ENCODE measurements at places on chromosomes 13 and 19. TPM values are rescaled to one million over a fixed set of nuclear protein-coding genes. Genes with fewer than 3 reads are reported as not detected.
A peak's percentile ranks its signal among the peaks of the same experiment; 100 is the strongest.

DNA sequence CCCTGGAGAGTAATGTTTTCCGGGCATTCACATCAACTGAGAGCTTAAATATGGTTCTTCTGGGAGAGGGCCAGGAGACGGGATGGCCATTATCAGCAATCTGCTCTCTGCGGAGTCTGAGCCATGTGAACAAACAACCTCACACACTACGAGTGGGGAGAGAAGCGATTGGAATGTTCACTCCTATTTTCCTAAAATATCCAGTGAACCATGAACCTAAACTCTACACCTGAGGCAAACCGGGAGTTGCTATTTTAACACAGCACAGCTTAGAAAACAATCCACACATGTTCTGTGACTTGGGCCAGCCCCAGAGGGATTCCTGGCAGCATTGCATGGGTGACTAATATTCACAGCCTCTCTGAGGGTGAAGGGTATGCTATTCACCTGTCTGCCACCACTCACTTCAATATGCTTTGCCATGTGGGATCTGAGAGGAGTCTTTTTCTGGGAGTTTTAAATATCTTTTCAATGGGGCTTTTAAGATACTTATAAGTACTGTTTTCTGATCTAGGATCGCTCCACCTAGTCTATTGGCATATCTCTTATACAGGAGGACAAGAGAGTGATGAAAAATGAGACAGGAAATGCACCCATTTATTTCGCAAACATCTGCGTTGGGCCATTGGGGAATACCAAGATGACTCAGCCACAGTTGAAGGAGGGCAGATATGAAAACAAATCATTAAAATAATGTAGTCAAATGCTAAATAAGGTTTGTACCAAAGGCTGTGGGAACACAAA, 72.6 kb upstream of the SERP2 start:
- DNase-seq, result peak; percentile 66

SEMA6B gene
- 7.3 TPM for total RNA-seq

PNMA8A gene
- total RNA-seq, result 2.1 TPM

REEP6 gene
- 2.1 TPM for total RNA-seq

NBEA gene
- total RNA-seq, result 5.4 TPM

ZNF442 gene
- 0.33 TPM for total RNA-seq

SMIM24 gene
- not detected for total RNA-seq

GRCh38 chr19:46806656-46807055, 18.3 kb upstream of the SLC1A5 start:
- DNase-seq, result no peak

- no peak for DNase-seq
Observed at GRCh38 chr19:53037101-53038097, 7.1 kb upstream of the ERVV-2 start.

GRCh38 chr19:1370579-1371361, 12.9 kb upstream of the NDUFS7 start:
- DNase-seq, result no peak

GRCh38 chr13:98675066-98675465, 77.4 kb downstream of the SLC15A1 start:
- no peak for DNase-seq

IL11 gene
- 0.34 TPM for total RNA-seq

DNA sequence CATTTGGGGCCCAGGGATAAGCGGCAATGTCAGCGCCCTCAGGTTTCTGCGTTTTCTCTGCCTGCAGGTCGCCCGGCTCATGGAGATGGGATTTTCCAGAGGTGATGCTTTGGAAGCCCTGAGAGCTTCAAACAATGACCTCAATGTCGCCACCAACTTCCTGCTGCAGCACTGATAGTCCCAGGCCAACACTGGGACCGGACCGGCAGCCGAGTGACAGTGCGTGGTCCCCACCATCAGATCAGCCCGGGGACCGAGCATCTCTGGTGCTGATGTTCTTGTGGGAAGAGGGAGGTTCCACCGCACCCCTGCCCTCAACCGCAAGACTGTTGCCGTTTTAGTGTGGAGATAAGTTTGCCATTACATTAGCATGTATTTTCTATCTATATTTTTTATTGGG, 78.0 kb upstream of the GPR183 start:
- DNase-seq, result no peak

DNA sequence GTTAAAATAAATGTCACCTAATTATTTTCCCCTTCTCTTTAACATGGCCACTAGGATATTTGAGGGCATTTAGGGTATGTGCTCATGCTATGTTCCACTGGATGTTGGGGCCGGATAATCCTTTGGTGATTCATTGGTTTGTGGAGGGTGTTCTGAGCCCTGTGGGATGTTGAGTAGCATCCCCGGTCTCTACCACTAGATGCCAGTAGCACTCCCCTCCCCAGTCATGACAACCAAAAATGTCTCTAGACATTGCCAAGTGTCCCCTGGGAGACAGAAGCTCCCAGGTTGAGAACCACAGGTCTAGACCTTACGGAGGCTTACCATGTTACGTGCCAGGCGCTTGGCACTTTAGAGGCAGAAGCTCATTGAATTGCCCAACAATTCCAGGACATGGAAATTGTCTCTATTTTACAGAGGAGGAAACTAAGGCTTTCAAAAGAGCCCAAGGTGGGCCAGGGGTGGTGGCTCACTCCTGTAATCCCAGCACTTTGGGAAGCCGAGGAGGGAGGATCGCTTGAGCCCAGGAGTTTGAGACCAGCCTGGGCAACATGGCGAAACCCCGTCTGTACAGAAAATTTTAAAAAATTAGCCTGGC, 14.1 kb downstream of the SHANK1 start:
- no peak for DNase-seq

CDX2 gene
- not detected for total RNA-seq

DNA sequence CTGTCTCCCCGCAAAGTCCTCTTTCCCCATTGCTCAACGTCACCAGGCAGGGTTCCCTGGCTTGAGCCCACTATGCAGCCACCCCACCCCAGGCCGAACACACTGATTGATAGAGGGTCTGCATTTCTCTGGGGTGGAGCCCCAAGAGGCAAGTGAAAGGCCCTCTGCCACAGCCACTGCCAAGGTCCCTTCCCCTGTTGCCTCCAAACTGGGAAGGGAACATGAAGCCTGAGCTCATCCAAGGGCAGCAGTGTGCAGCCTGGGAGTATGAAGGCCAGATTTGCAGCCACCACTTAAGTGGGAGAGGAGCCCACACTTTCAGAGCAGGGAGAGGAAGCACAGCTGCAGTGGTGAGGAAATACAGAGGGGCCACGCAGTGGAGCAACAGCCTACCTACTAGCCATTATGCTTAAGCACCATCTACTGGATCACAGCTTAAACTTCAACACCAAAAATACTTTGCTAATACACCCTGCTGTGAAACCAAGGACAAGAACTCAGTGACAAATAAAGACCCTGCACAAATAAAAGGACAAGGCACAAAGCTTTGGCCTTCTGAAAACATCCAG, 48.6 kb downstream of the UBL3 start:
- no peak for DNase-seq

DNA sequence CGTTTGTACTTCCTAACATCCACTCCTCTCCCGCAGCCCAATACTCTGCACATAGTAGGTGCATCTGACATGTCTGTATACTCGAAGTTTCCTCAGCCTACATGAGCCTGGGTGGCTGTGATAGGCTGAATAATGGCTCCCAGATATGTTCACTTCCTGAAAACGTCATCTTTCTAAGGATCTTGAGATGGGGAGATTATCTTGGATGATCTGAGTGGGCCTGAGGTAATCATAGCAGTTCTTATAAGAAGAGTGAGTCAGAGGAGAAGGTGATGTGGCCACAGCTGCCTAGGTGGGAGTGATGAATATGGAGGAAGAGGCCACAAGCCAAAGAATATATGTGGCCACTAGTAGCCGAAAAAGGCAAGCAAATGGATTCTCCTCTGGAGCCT, 84.2 kb downstream of the AKAP11 start:
- DNase-seq, result no peak

DNA sequence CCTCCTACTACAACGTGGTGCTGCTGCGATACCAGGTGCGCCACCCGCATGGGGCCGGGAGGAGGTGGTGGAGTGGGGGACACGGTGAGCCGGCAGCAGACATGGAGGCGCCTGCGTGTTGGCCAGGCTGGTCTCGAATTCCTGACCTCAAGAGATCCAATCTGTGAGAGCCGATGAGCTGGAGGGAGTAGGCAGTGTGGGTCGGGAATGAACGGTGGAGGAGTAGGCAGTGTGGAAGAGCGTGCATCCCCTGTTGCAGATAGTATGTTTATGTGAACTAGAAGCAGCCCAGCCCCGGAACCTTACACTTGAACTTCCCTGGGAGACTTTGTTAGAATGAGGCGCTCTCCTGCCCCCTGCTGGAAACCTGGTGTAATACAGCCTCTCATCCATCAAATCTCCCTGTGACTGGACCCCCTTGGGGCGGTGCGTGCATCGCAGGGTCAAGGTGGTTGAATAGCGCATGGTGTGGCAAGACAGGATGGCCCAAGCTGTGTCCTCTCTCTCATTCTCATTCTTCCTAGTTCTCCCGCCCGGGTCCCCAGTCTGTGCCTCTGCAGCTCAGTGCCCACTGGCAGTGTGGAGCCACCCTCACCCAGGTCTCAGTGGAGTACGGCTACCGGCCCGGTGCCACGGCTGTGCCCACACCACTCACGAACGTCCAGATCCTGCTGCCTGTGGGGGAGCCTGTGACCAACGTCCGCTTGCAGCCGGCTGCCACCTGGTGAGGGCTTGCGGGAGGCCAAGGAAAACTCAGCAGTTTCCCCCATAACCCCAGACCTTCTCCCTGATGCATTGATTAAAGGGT, 10.5 kb upstream of the B3GNT3 start:
- DNase-seq, result peak; percentile 62

POU2F2 gene
- 4.3 TPM for total RNA-seq

GRCh38 chr19:46904114-46905060, 43.6 kb downstream of the ARHGAP35 start:
- DNase-seq, result no peak

DNA sequence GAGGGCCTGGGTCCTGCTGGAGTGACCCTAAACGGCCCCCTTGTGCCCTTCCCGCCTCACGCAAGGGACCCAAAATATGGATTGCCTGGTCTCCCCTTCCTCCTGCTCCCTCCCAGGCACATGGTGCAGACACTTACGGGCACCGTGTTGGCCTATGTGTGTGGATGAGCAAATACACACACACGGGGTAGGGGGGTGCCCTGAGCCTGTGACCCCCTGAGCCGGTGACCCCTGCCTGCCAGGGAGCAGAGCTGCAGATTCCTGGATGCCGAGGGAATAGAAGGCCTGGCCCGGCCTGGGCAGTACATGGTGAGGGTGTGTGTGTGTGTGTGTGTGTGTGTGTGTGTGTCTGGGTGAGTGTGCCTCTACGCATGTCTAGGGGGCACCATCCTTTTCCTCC, 33.3 kb downstream of the CEBPA start:
- no peak for DNase-seq

GRIK5 gene
- 2.7 TPM for total RNA-seq

DNA sequence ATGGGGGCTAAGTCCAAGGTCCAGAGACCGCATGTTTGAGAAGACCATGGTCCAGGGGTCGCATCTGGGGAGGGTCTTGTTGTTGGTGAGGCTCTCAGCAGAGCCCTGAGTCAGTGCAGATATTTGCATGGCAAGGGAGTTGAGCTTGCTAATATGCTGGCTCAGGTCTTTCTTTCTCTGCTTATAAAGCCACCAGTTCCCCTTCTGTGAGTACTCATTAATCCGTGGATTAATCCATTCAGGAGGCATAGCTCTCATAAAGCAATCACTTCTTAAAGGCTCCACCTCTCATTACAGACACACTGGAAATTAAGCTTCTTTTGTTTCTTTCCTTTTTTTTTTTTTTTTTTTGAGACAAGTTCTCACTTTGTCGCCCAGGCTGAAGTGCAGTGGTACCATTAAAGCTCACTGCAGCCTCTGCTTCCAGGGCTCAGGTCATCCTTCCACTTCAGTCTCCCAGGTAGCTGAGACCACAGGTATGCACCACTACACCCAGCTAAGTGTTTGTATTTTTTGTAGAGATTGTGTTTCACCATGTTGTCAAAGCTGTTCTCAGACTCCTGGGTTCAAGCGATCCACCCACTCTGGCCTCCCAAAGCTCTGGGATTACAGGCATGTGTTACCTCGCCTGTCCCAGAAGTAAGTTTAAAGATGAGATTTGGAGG, 216.4 kb downstream of the SLITRK5 start:
- DNase-seq, result no peak

LACC1 gene
- 1.6 TPM for total RNA-seq

- DNase-seq, result no peak
Observed at GRCh38 chr19:40632311-40633036, 31.3 kb downstream of the LTBP4 start.

DNA sequence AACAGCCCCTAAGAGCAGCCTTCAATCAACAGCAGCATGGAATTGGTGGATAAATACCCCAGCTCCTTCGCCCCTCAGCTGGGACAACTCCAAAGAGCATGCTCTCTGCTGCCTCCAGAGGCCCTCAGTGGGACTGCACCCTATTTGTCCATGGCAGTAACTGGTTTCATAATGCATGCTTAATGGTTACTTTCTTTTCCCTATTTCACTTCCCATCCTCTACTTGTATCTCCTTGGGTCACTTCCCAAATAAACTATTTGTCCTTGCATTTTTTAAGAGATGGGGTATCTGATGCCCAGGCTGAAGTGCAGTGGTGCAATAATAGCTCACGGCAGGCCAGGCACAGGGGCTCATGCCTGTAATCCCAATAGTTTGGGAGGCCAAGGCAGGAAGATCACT, 13.5 kb upstream of the TPM4 start:
- no peak for DNase-seq

DNA sequence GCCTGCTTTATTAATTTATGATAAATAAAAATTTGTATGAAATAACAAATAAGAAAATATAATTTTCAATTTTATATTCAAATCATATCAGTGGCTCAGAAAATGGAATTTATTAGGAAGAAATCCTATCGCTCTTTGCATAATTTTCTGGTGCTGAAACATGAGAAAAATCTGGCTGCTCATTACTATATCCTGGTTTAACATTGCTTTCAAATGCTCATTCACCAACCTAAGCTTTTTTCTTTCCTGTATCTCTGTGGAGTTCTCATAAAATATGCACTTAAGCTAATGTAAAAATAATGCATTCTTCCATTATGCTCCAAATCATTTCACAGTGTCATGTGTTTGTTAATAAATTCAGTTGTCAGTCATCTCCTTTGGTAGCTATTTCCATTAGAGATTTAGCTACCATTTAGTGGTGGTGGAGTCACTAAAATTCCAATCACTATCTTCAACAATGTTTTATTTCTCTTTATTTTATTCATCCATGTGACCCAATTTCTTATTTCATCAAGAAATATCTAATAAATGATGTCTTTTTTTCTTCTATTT, 498.0 kb downstream of the DCT start:
- DNase-seq, result no peak

- peak; percentile 88 for DNase-seq
Observed at GRCh38 chr13:99980824-99981734, 505 bp upstream of the ZIC2 start.

PLPP2 gene
- 50.1 TPM for total RNA-seq

DNA sequence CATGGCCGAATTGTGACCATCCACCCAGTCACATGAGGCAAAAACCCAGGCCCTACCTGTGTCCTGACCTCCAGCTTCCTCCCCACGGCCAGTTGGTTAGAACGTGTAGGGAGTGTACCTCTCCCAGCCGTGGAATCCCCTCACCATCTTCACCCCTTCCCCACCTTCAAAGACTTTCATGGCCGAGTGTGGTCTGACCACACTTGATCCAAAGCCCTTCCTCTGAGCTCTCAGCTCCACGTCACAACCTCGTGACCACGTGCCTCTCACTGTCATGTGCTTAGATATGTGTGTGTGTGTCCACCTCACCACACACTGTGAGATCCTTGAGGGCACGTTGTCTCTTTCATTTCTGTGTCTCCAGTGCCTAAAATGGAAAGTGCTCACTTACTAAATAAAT, 48.6 kb upstream of the UBE2L5 start:
- DNase-seq, result peak; percentile 62
